ENCODE measurements at places on chromosomes 12 and 14.

DNA sequence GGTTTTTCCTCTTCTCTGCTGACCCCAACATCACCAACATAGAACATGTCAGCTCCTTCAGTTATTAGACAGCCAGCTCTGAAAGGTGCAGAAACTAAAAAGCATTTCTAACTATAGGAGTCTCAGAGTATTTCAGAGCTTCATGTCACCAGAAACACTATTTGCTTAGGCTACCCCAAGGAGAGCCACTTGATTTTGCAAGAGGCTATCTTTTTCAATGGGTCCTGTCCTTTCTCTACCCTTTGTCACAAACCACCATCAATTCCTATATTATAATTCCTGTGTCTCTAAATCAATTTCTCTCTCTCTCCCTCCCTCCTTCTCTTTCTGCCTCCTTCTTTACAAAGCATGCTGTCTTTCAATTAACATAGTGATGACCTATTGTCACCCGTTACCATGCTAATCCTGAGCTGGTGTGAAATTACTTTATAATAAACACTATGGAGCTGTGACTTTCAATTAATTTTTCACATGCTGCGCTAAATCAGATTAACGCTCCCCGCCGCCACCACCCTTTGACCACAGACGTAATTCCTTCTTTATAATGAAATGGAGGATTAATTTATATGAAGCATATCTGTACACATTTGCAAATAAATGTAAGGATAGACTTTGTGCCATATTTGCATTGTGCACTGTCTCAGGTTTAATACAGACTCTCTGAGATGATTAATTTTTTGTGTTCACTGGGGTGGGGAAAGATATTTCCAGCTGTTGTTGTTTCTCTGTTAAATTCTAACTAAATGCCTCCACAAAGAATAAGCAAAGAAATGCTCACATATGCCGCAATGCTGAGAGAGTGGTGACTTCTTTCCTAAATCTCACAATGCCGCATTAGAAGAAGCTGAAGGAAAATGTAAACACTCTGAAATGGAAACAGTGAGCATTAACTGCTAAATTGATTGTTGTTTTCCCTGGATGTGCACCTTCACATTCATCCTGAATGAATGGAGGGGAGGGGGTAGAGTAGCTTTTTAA lies 418.6 kb downstream of the PDZRN4 start:
- no peak for DNase-seq

- no peak for DNase-seq
Observed at GRCh38 chr12:76384560-76384959, 36.3 kb upstream of the BBS10 start.

GRCh38 chr14:74951443-74952179 lies 3.8 kb downstream of the PGF start:
- DNase-seq, result no peak

GRCh38 chr12:48807981-48808380 lies 10.3 kb upstream of the CACNB3 start:
- no peak for DNase-seq

GRCh38 chr14:69331206-69331605 lies 66.9 kb downstream of the ERH start:
- no peak for DNase-seq

DNA sequence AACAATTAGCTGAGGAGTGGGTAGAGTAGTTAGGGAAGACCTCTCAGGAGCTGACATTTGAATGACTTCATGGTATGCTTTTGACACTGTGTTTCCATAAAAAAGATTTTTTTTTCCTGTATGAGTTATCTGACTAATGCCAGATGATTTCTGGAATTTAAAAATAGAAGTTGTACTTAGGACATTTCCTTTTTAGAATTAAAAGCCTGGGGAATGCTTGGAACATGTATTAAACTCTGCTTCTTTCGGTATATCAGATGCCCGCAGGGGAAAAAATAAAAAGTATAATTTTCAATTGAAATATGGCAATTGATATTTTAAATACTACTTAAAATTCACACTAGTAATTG lies 41.1 kb downstream of the BRMS1L start:
- DNase-seq, result no peak

GRCh38 chr12:58470266-58471010 lies 449.9 kb downstream of the LRIG3 start:
- DNase-seq, result no peak

GRCh38 chr12:19946550-19946949 lies 421.8 kb upstream of the PDE3A start:
- no peak for DNase-seq

DNA sequence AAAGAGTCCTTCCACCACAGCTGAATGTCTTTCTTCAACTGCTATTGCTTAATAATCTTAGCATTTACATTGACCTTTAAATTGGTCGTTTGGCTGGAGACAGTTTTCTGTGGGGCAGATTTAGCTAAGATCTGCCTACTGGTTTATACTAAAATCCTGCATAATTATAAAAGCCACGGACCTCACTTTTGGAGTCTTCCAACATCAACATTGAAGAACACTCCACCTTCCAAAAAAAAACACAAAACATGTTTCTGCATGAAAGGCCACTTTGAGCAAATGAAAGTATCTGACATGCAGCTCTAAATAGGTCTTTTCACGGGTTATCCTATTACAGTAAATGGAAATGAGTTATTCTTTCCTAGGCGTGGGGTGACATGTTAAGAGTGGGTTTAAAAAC lies 57.0 kb upstream of the KRR1 start:
- no peak for DNase-seq

DNA sequence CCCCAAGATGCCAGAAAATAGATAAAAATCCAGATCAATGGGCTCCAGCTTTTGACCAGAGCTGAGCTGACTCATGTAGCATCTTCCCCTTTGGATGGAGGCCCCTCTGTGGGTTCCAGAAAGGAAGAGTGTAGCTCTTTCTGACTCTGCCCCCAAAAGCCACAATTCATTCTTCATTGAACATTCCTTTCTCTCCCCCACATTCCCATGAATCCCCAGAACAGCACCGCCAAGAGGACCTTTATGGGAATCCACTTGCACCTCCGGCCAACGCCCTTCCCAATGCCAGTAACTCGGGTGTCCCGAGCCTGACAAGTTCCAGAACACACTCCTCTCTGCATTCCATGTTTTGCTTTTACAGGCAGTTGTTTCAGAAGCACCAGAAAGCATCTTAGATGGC lies 210.6 kb upstream of the DIO3 start:
- DNase-seq, result no peak

DNA sequence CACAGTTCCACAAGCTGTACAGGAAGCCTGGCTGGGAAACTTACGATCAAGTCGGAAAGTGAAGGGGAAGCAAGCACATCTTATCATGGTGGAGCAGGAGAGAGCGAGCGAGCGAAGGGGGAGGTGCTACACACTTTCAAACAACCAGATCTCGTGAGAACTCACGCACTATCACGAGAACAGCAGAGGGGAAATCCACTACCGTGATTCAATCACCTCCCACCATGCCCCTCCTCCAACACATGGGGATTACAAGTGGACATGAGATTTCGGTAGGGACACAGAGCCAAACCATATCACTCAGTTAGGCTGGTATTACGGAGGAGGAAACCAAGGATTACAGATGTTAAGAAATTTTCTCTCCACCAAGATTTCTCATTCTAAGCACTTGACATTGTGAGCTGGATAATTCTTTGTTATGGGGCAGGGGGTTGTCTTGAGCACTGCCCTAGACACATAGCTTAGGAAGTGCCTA lies 262.0 kb upstream of the G2E3 start:
- DNase-seq, result no peak

DNA sequence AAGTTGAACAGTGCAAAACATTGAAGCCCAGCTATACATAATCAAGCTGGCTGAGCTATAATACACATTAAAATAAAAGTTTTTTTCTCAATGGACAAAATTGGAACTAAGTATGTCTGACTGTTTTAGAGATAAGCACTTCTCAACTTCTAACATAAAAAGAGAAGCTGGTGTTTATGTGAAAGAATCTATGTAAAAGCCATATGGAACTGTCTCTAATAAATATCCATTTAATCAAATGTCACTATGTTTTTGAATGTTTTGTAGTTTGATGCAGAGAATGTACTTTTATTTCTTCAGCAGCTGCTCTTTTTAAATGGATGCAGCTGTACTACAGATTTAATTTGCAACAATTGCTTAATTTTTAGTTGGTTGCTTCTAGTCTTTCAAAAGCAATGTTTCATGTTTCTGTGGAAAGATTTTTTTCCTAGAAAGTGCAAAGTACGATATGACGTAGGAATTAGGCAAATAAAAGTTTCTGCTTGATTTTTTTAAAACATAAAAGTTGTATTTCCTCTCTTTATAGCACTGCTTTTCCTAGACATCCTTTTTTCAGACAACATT lies 114.2 kb downstream of the PDE3A start:
- DNase-seq, result no peak

DNA sequence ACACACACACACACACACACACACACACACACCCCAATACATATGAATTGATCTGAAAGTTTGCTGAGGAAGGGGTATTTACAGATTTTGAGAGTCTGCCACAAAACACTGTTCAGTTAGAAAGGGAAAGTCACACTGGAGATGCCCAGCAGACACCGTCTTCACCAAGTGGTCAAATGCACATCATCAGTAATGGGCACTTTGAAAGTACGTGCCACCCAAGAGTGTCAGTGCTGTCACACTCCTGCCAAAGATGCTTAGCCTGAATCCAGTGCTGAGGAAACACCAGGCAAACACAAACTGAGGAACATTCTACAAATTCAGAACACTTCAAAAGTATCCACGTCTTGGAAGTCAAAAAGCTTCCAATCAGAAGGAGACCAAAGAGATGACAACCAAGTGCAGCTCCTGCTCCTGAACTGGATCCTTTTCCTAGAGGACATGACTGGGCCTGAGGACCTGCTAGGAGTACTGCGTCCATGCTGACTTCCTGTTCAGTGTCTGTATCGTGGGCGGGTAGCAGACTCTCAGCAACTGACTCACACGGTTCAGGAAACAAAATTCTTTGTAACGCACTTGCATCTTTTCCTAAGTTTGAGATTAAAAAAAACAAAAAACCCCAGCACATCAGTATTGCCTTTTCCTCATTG lies 18.6 kb downstream of the PSMC1 start:
- DNase-seq, result no peak

- no peak for DNase-seq
Observed at GRCh38 chr14:90911121-90911520, 94.9 kb upstream of the TTC7B start.

DNA sequence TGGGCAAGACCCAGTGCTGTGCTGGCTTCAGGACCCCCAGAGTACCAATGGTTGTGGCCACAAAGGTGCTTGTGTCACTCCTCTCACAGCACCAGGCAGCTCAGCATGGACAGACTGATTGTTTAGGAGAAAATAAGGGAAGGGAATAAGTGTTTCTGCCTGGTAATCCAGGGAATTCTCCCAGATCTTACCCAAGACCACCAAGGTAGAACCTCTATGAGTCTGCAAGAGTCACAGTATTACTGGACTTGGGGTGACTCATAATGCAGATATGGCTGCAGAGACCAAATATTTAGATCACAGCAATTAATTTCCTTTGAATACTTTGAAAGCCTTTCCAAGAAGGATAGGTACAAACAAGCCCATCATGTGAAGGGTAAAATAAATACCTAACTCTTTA lies 1178.3 kb upstream of the FLRT2 start:
- DNase-seq, result no peak

DNA sequence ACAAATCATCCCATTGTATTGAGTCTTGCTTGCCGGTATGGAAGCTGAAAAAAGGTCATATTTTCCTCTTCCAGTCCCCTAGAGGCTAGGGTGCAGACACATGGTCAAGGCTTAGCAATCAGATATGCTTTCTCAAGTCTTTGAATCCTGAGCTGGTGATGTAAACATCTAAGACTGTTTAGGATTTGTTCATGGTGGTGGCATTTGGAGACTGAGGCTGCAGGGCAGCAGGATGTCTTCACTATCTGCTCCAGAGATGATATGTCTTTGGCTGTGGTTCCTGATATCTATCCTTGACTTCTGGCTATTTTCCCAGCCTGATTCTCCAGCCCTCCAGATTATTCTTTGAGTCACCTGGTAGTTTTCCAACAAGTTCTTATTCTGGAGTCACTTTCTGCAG lies 50.5 kb upstream of the DACT1 start:
- no peak for DNase-seq

DNA sequence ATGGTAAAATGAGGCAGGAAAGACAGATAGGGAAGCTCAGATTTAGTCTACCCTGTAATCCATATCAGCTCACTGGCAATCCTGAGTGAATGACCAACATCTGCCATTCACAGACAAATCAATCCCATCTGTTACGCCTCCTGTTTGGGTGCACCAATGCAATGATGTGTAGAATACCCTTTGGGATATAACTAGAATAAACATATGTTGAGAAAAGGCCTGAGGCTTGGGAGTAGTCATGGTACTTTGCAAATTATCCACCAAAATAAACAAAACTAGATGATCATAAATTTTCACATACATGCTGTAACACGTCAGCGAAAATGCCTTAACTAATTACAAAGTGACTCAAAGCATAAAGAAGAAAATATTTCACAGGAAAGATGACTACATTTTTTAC lies 78.8 kb downstream of the KCNC2 start:
- no peak for DNase-seq

DNA sequence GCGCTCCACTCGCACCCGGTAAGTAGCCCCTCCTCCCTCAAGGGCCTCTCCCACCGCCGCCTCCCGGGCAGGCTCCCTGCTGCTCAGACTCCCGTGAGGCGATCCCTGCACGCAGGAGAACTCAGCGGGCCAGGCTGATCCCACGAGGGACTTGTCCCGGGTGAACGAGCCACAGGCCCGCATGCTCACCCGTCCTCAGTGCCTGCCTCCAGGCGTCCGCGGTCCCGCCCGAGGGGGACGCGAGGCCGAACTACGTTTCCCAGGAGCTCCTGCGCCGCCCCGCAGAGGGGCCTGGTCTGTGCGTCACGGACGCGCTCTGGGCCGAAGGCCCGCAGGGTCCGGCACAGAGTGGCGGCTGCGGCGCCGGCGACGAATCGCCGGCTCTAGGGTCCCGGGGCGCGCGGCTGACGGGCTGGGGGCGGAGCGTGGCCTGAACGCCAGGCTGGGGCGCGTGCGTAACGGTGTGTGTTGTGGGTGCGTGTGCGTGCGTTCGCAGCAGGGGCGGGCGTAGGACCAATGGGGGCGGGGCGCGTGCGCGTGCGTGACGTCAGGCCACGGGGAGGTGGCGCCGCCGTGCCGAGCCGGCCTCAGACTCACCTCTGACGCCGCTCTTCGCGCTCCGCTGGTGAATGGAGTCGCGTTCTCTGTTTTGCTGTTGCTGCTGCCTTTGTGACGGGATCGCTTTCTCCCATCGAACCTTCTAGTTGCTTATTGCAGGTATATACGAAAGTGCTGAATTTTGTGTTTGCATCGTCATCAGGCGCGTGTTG lies at the start of the genes ZNF10 and ZNF891:
ZNF10 (plus strand) TSS at position 590 of the 770 bp plus-strand sequence. CDS start 13,866 bp downstream, outside the sequence.
ZNF891 (minus strand) TSS at position 237 of the 770 bp plus-strand sequence. CDS start 8,356 bp downstream, outside the sequence.
- peak; percentile 91 for DNase-seq

- no peak for DNase-seq
Observed at GRCh38 chr12:1809591-1810190, 10.7 kb upstream of the LRTM2 start.

Data from activated CD8-positive, alpha-beta memory T cell treated with anti-CD3 and anti-CD28 coated beads for 48 hours (primary cell).